ENCODE measurements at places on chromosomes 2 and 18.

DNA sequence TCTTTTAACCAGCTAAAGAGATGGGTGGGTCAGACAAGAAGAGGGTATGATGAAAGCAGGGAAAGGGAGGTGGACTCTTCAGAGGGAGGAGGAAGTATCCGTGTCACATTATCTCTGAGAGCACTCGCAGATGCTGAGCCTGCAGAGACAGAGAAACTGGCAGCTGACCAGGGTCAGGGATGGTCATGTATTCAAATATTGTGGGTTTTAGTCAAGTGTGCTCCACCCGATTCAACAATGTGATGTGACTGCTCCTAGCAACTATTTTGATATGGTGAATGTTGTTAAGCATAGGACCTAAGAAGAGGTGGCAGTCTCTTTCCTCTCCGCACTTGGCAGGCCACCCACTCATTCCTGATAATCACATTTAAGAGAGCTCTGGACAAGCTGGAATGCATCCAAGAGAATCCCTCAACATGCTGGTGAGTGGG is 1.3 kb upstream of the CLIP4 start:
- DNase-seq = peak; percentile 93

GRCh38 chr2:226740039-226740648 is 59.5 kb downstream of the IRS1 start:
- no peak for DNase-seq

DNA sequence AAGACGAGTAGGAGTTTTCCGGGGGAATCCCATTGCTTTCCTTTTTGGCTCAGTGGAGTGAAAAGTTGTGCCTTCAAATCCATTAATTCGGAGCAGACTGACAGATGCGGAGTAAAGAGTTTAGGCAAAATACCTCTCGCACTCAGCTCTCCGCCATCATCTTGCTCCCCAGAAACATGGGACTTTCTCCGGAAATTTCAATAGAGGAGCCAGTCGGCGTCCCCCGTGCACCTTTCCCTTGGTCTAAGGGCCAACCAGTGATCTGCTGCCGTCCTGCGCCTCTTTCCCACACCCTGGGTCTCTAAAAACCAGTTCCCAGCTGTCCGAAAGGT is 318 bp downstream of the TYW5 start:
- DNase-seq = no peak

DNA sequence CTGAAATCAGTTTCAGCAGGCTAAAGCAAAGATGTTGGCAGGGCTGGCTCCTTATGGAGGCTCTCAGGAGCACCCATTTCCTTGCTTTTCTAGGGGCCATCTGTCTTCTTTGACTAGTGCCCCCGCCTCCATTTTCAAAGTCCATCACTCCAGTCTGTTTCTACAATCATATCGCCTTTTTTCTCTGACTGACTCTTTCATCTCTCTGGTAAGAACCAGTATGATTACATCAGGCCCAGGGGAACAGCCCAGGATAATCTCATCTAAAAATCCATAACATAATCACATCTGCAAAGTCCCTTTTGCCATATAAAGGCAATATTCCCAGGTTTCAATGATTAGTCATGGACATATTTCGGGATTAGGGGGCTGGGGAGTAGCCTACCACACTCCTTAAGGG is 57.0 kb downstream of the CUL3 start:
- DNase-seq = no peak

DNA sequence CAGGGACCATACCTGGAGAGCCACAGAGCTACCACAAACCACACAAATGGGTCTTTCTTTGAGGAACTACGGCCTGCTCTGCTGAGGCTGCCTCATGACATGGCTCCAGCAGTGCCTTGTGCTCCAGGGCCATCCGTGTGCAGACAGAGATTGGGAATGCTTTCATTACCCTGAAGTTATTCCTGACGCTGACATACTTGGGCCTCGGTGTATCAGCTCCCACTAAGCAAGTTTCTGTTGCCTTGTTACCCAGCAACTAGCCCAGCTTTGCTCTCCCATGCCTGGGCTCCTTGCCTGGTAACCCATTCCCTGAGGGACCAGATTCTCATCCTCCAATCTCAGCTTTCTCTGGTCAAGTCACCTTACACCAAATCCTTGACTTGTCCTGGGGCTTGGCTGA is 80.3 kb upstream of the FZD7 start:
- no peak for DNase-seq

DNA sequence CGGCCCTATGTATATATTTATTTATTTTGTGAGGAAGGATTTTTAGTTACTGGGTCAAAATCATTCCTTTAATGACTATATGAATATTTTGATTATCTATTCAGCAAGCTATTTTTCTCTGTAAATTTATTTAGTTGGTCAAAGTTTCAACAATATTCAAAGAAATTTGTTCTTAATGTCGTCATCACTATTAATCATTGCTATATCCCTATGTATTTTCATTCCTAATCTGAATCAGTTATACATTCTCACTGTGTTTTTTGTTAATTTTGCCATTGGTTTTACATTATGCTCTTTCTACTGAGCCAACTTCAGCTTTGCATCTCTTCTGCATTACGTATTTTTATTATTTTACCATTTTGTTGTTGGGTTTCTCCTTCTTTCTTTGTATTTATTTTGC is 105.7 kb downstream of the CCDC178 start:
- DNase-seq = no peak

GRCh38 chr2:107325981-107326786 is 440.2 kb upstream of the ST6GAL2 start:
- DNase-seq = no peak

DNA sequence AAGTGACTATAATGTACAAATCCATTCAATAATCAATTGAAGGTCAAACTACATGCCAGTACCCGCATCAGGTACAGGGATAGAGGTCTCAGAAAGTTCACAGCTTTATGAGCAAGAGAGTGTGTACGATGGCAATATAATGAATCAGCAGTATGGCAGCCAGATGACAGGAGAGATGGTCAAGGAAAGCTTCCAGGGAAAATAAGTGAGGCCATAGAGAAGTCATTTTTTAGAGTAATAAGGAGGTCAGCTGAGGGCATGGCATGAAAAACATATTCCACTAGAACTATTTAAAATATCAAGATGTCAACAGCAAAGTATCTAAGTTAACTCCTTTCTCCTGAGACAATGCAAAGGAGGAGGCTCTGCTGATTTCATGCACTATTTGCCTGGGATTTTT is 108.0 kb downstream of the SLC8A1 start:
- no peak for DNase-seq

DNA sequence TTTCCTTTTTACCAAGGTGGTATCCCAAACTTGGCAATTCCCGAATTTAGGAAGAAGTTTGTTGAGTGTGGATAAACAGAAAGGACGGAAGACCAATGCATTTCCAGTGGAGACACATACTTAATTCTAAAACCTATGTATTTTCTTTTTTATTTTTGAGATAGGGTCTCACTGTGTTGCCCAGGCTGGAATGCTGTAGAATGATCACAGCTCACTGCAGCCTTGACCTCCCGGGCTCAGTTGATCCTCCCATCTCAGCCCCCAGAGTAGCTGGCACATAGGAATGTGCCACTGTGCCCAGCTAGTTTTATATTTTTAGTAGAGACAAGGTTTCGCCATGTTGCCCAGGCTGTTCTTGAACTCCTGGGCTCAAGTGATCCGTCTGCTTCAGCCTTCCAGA is 90.3 kb downstream of the COX7A2L start:
- no peak for DNase-seq

DNA sequence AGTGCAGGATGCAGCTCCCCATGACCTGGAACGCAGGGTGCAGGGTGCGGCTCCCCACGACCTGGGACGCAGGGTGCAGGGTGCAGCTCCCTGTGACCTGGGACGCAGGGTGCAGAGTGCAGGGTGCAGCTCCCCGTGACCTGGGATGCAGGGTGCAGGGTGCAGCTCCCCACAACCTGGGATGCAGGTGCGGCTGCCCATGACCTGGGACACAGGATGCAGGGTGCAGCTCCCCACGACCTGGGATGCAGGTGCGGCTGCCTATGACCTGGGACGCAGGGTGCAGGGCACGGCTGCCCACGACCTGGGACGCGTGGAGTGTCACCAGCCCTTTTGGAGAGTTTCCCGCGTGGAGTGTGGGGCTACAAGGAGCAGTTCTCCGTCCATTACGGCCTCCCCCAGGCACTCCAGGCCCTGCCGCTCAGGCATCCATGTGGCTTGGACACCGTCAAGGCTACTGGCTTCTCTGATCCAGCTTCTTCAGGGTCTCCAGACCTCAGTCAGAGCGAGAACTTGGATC is 38.7 kb downstream of the PXDN start:
- DNase-seq = no peak

GRCh38 chr2:66122516-66122915 is 312.4 kb upstream of the MEIS1 start:
- DNase-seq = no peak

- peak; percentile 71 for DNase-seq
Measured at GRCh38 chr2:73233932-73234832, at the start of gene CCT7. Gene CCT7, plus strand, starts transcription at chr2:73234308. Its CDS starts 71 bp downstream, at chr2:73234379.

- DNase-seq = no peak
Measured at GRCh38 chr2:134238371-134238770, 15.5 kb upstream of the MGAT5 start.

DNA sequence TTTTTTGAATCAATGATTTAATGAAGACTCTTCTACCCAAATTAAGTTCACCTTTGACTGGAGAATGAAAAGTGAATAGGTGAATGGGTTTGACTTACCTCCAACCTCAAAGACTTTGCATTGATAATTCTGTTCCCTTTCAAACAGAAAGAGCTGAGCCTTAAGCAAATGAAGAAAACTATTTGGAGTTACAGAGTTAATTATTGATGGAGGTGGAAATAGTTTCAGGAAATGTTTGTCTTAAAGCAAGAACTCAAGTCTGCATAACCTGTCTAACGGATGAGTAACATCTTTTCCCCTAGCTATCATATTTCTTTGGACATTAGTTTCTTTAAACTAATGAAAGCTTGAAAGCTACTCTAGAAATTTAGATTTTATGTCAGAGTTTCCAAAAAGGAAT is 166.5 kb downstream of the CERS6 start:
- no peak for DNase-seq

DNA sequence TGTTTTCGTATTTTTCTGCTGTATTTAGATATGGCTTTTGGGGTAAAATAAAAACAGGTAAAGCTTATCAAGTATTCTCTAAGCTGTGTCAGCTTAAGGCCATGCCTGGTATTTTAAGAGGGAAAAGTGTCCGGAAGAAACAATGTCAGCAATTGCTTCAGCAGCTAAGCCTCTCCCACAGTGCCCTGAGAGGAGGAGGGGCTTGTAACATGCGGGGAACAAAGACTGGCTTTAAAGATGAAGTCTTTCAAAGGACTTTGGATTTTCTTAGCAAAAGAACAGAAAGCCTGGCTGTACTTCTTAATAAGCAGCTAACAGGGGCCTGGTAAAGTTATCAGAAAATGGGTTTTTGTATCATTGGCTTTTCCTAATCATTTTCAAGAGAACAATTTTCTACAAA is 102.8 kb downstream of the PXDN start:
- DNase-seq = no peak

GRCh38 chr2:24521162-24521857 is 30.3 kb downstream of the NCOA1 start:
- no peak for DNase-seq

GRCh38 chr2:23360571-23361125 is 24.3 kb upstream of the KLHL29 start:
- peak; percentile 55 for DNase-seq

- DNase-seq = no peak
Measured at GRCh38 chr2:230650585-230651137, 62.0 kb upstream of the CAB39 start.

DNA sequence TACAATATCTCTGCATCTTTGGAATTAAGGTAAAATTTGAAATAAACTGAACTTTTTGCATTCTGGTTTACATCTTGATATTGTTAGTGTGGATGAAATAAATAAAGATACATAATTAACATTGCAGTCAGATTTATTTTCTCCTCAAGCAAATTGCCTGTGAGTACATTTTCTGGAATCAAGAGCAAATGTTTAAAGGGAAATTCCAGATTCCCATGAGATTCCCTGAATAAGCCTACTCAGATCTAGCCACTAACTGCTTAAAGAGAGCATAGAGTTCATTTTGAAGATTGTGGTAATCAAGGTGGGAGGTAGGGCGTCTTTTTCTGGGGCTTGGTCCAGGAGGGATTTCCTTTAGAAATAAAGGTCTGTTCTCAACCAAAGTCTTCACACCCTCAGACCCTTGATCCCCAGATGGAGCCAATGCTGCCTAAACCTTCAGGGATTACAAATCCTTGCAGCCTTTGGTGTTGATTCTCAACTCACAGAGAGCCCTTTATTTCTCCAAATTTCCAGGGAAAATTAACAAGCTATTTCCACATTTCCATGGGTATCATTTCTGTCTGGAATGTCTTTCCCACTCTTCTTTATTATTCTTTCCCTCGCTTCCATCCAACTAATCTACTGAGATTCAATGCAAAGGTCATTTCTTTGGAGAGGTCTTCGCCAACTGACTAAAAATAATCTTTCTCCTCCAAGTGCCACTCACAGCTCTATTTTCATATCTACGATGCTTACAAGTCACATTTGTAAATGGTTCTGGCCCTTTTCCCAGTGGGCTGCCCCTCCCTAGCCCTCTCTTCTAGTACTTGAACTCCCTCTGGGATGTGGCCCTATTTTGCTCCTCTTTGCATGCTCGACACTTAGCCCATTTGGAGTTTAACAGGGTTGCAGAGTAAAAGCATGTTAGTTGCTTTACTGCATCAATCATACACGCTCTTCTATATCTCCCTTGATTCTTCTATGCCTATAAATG is 79.8 kb upstream of the SPATS2L start:
- DNase-seq = no peak

- no peak for DNase-seq
Measured at GRCh38 chr2:144912206-144912605, 392.3 kb upstream of the ZEB2 start.

DNA sequence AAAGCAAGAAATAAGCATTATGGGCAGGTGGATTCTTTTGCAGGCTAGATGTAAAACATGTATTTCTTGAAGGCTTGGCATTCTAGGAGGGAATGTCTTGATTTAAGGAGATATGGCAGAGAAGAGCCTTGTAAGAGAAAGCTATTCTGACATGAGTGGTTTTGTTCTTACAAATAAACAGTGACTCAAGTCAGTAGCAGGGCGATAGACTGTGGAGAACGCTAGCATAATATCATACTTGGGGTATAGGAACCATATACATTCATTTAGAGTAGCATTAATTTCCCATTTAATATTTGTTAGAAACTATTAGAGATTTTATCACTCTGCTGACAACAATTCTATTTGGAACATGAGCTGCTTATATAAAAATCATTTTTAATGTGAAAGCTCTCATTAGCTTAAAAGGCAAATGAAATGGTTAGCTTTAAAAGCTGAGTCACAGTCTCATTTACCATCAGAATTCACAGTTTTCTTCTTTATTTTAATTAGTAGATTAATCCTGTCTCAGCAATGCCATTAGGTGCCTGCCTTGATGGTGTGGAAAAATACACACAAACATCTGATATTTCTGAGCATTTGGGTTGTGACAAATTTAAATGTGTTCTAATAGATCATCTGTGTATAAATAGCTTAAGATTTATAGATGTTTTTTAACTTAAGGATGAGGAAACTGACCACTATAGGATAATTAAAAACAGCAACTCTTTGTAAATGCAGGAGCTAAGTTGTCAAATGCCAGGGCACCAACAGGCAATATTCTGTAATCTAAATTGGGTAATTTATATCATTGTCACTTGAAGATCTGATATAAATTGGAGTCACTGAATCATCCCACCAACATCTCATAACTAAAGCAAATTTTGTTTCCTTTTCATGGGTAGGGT is 276.7 kb downstream of the PLCL1 start:
- no peak for DNase-seq

Measured in CD14-positive monocyte (primary cell).